Stimulated activated CD8-positive, alpha-beta memory T cell treated with anti-CD3 and anti-CD28 coated beads, Interleukin-4, amount 100 ng/mL, for 4 hours (primary cell): ENCODE measurements at places on chromosomes 2 and 18.

DNA sequence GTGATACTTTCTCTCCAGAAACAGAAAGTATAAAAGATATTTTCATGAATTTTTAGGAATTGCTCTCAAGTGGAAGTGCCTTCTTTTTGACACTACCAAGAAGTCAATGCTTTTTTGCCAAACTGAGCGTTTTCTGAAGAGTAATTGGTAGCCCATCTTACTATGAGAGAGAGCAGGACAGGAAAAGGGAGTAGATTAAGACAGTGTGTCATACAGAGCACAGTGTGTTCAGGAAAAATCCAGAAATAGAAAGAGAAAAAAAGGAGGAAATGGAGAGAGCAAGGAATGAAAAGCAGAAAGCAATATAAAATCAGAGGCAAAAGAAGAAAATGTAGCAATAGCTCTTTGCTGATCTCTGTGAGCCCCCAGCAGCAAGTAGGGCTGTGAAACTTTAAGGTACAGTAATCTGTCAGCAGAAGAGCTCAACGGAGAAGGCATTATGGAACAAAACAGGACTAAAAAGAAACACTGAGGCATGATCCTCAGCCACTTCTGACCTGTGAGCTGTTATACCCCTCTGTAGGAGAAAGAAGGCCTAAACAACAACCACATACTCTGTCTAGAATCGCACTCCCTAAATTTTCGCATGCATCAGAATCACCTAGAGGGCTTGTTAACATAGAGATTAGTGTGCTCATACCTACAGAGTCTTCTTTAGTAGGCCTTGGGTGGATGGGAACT lies 15.0 kb upstream of the PGAP1 start:
- DNase-seq, result no peak

- no peak for DNase-seq
Observed at GRCh38 chr18:48698707-48699106, 159.9 kb downstream of the CTIF start.

DNA sequence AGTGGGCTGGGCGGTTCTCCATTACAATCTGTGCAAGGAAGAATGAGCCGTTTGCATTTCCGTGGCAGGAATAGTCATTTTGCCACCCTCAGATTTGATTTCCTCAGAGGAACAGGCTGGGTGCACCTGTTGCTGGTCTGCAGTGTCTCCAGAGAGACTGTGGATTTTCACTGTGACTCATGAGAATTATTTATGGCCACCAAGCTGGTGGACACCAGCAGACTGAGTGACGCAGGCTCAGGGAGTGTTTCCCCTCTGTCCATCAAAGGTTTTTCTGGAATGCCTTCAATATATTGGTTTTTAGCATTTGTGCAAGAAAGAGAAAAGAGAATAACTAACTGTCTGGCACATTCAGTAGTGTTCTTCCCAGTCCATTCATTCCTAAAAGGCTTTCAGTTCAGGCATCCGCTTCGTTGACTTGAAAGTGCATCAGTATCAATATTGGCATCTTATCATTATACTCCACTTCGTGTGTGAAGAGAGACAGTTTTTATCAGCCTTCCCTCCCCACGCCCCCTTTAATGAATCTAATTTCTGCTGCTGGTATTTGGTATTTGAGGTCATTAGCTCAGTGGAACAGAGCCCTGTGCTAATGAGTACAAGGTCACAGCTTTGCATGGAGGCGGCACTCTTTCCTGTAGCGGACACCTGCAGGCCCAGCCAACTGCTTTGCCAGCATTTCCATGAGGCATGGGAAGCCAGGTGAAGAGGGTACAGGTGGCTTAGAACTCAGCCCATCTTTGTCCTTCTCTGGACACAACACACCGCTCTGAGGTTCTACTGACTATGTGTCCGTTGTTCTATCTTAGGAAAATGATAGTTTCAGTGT lies 39.9 kb downstream of the PRKCE start:
- no peak for DNase-seq

- DNase-seq, result no peak
Observed at GRCh38 chr2:2563309-2563860, 232.3 kb upstream of the MYT1L start.

- no peak for DNase-seq
Observed at GRCh38 chr2:48694149-48694548, 61.4 kb downstream of the LHCGR start.

DNA sequence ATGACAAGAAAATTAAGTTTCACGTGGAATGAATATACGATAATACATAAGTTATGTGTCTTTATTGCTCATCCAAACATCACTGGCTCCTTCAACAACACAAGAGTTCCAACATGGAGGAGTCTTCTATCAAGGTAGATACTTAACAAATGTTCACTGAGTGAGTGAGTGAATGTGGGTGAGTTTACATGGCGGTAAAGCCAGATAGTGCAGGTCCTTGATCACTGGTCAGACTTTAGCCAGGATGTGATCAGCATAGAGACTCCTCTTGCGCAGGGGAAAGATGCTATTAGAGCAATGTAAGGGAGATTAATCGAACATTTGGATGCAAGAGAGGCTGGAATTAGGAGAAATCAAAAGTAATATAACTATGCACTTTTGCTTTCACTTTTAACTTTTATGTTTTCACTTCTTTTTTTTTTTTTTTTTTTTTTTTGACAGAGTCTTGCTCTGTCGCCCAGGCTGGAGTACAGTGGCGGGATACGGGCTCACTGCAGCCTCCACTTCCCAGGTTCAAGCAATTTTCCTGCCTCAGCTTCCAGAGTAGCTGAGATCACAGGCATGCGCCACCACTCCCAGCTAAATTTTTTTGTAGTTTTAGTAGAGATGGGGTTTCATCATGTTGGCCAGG lies 249.0 kb upstream of the ID2 start:
- no peak for DNase-seq

- no peak for DNase-seq
Observed at GRCh38 chr18:8706791-8707555, 1.6 kb downstream of the MTCL1 start.

- DNase-seq, result no peak
Observed at GRCh38 chr2:182330451-182331305, 96.2 kb downstream of the PDE1A start.

DNA sequence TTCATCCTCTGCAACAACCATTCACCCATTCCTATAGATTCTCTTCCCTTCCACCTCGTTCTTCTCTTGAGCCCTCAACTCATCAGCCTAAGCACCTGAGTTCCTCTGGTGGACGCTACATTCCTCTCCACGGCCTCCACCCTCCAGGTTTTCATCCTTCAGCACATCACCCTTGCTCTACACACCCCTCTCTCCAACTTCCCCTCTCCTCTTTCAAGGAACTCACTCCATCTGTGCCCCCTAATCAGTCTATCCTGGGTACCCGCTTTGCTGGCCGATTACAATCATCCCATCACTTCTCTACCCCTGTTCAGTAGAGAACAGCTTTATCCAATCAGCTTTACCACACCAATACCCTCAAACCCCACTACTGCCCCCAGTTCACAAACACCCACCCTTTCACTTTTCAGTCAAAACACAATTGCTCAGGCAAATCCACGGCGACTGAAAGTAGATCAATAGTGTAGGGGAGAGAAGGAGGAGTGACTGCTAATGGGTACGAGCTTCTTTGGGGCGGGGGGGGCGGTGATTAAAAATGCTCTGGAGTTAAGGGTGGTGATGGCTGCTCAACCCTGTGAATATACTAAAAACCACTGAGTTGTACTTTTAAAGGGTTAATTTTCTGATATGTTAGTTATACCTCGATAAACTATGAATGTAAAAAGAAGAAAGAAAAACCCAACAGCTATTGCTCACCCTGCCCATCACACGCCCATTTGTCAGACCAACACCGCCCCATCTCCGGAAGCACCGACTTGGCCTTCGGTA lies 857 bp downstream of the DYM start:
- no peak for DNase-seq

DNA sequence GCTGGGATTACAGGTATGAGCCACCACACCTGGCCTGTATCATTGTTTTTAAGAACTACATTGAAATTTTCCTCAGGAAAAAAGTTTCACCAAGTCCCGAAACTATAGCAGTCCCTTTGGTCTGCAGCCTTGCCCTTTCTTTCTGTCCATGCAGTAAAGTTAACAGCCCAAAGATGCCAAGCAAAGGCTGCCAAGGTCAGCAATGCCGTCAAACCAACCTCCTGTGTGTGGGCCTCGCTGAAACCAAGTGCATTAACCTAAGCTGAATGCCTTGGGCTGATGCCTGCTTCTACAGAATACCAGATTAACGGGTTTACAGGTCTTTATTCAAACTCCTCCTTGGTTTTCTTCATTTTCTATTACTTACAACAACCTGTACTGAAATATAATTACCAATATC lies 73.1 kb downstream of the EIF5B start:
- DNase-seq, result no peak

DNA sequence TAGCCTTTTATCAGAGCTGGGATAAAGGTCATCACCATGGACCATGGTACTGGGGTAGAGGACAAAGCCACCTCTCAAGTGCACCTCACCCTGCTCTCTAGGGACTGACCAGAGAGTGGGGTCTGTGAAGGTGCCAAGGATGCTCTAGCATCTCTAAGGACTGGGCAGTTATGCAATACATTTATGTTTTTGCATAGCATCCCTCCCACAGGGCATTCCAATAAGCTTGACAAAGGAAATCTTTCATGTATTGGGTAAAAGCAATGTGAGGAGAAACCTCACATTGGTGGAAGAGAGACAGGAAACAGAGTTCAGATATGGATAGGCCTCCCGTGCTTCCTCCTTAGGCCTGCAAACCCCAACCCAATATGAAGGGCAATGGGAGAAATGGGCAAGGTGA lies 31.6 kb downstream of the STK39 start:
- DNase-seq, result no peak

DNA sequence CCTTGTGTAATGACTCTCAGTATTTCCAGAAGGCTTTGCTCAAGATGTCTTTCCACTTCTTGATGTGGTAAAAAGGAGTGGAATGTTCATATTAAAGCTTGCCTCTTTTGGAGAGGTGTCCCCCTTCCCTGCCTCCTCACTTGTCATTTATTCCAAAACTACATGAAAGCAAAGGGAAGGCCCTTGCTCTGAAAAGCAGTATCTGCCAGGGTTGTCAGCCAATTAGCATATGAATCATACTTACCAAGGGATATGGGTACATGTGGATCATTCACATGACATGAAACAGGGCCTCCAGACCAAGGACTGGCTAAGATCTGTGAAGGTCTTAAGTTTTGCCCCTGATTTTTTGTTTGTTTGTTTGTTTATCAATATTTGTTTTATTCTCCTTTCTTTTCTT lies 31.3 kb downstream of the ANXA4 start:
- DNase-seq, result no peak

- no peak for DNase-seq
Observed at GRCh38 chr2:8627692-8628085, 54.2 kb upstream of the ID2 start.
